ENCODE measurements at places on chromosomes 2 and 18. TPM values are rescaled to one million over a fixed set of nuclear protein-coding genes. Genes with fewer than 3 reads are reported as not detected.

DNA sequence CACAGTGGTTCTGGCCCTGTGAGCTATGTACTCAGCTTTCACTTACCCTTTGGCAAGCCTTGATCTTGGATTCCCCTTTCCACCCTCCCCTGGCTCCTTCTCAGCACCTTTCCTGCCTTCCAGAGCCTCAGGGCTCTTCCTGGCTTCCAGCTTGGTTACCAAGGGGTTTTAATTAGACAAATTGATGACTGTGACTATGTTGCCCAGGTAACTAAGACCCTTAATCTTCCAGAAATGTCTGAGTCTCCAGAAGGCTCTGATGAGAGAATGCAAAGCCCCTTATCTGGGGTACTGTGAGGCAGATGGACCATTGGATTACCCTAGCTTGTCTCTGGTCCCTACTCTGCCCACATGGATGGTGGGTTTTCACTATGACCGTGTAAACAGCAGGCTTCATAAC is 174.2 kb downstream of the LOXHD1 start:
- H3K36me3 ChIP-seq, result no peaks in the 10 kb centered on the region
- no peaks in the 10 kb centered on the region for H3K4me1 ChIP-seq
- H3K27ac ChIP-seq, result no peak overlapping the region
- H3K27me3 ChIP-seq, result no peaks in the 10 kb centered on the region
- no peak overlapping the region for H3K4me3 ChIP-seq

DNA sequence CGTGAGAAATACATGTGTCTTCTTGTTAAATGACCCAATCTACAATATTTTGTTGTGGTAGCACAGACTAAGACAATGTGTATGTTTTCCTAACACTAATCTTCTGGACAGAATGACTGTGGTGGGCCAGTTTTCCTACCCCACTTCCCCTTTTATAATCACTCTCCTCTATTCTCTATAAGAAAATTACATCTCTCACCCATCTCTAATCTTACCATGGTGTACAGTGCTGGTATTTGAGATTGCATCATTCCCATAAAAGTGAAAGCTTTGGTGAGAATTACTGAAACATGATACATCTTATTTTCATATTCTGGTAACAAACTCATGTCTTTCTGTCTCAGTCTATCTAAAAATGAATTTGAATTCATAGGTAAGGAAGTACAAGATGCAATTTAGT is 40.5 kb downstream of the CAVIN2 start:
- no peaks in the 10 kb centered on the region for H3K4me1 ChIP-seq
- no peak overlapping the region for H3K27ac ChIP-seq
- H3K36me3 ChIP-seq, result no peaks in the 10 kb centered on the region
- no peak overlapping the region for H3K4me3 ChIP-seq
- no peak for DNase-seq
- no peaks in the 10 kb centered on the region for H3K27me3 ChIP-seq

Gene PASK
- total RNA-seq, result 92.8 TPM

Gene EHBP1
- 23.1 TPM for total RNA-seq

DNA sequence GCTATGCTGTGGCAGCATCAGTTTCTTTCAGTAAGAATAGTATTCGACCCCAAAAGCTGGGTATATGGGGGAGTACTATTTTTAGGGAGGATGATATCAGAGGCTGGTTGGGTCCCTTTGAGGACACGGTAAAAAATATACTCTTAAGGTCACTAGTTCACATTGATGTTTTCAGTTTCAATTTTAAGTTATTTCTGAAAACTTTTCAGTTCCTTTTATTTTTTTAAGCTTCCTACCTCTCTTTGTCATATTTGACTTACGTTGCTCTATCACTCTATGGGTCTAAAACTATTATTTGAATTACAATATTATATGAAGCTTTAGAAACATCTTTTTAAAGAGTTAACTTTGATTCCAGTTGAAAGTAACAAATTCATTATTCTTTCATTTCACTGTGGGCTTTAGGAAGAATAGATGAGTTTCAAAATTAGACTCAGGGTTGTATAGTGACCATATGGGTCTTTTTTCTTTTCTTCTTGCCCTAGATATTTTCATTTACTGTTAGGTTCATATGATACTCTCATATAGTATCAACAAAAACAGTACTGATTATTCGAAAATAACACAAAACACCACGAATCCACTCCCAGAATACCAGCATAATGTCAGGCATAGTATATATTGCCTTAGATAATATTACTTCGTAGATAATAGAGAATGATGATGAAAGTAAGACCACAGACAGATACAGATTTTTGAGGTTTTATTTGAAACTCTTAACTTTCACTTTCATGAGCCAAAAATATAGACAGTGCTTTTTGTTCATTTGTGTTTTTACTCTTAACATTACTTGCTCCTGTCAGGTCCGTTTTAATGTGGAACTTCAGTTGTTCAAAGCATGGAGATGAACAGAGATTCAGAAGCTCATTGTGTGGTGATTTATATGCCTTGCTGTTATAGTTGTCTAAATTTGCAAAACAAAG is 9.8 kb downstream of the RMDN2 start:
- H3K27me3 ChIP-seq, result no peaks in the 10 kb centered on the region
- no peaks in the 10 kb centered on the region for H3K36me3 ChIP-seq
- no peak overlapping the region for H3K27ac ChIP-seq

Gene LIPG
- total RNA-seq, result not detected

GRCh38 chr18:13051159-13051558 is 60.0 kb downstream of the CEP192 start:
- DNase-seq, result no peak
- no peaks in the 10 kb centered on the region for H3K4me1 ChIP-seq
- no peaks in the 10 kb centered on the region for H3K27me3 ChIP-seq
- peaks cover 33% of the 10 kb centered on the region for H3K36me3 ChIP-seq
- no peak overlapping the region for H3K27ac ChIP-seq

GRCh38 chr2:7694076-7694985 is 777.1 kb downstream of the RNF144A start:
- H3K27ac ChIP-seq, result no peak overlapping the region
- no peaks in the 10 kb centered on the region for H3K27me3 ChIP-seq
- no peak for DNase-seq
- H3K4me3 ChIP-seq, result no peak overlapping the region
- no peaks in the 10 kb centered on the region for H3K4me1 ChIP-seq

Gene SLC19A3
- total RNA-seq, result not detected

Gene NEURL3
- 0.22 TPM for total RNA-seq

DNA sequence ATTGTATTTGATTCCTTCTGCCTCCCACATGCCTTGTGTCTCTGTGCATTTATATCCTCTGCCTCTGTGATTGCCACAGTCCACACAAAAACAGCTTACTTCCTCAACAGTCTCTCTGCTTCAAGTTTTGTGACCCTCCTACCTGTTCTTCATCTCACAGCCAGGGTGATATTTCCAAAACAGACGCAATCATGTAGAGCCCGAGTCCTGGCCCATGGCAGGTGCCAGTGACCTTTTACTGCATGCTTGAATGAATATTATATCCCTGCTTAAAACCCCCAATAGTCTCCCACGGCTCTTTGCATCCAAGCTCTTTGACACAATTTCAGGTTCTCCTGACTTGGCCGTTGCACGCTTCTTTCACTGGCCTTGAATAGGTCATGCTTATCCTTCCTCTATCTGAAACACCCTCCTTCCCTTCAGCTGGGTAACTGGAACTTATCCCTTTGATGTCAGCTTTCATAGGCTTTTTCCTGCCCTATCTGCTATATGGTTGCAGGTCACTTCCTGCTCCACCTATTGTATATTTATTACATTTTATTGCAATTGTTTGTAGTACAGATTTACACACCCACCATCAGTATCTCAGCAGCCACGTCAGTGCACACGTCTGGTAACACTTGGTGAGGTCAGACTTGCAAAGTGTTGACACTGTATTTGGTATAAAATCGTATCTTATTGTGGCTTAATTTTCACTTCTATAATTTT is 29.7 kb upstream of the IL1B start:
- H3K4me3 ChIP-seq, result no peak overlapping the region
- H3K36me3 ChIP-seq, result no peaks in the 10 kb centered on the region
- H3K4me1 ChIP-seq, result no peaks in the 10 kb centered on the region
- DNase-seq, result no peak

DNA sequence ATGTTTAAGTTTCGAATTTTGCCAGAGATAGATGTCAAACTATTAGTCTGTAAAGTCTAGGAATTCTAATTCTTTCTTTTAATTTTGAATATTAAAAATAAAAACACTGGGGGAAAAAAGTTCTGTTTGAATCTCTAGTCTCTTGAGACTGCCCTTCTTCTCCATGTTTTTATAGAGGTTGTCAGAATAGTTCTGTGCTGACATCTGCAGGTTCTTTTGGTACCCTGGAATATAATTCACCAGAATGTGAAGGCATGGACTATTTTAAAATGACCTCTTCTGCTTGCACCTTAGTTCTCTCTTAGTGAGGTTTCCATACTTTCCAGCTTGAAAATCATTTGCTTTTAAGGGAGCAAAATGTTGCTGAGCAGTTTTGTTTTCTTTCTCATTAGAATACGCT is 121.0 kb upstream of the MSTN start:
- no peaks in the 10 kb centered on the region for H3K27me3 ChIP-seq
- H3K4me1 ChIP-seq, result no peaks in the 10 kb centered on the region
- H3K36me3 ChIP-seq, result no peaks in the 10 kb centered on the region
- H3K4me3 ChIP-seq, result no peak overlapping the region
- DNase-seq, result no peak

DNA sequence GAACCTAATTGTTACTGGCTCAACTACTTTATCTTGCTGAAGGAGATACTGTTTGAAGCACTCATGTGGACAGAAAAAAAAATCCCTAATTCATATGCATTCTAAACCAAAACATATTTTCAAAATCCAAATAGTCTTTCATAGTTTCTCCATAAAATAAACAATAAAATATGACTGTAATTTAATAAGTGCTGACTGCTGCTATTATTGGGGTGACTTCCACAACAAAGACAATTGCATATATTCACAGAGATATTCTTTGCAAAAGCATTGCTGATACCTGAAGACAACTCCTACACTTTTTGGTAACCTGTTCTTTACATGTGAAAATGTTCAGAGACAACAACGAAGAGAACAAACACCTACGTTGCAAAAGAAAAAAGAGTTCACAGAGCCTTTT is 73.1 kb upstream of the RPE start:
- no peaks in the 10 kb centered on the region for H3K27me3 ChIP-seq
- H3K4me3 ChIP-seq, result no peak overlapping the region
- no peak for DNase-seq

- H3K27me3 ChIP-seq, result no peaks in the 10 kb centered on the region
- no peaks in the 10 kb centered on the region for H3K36me3 ChIP-seq
- no peak overlapping the region for H3K27ac ChIP-seq
- no peak for DNase-seq
- no peaks in the 10 kb centered on the region for H3K4me1 ChIP-seq
- no peak overlapping the region for H3K4me3 ChIP-seq
These were observed 580.4 kb upstream of the ZEB2 start for GRCh38 chr2:145100301-145100700.

DNA sequence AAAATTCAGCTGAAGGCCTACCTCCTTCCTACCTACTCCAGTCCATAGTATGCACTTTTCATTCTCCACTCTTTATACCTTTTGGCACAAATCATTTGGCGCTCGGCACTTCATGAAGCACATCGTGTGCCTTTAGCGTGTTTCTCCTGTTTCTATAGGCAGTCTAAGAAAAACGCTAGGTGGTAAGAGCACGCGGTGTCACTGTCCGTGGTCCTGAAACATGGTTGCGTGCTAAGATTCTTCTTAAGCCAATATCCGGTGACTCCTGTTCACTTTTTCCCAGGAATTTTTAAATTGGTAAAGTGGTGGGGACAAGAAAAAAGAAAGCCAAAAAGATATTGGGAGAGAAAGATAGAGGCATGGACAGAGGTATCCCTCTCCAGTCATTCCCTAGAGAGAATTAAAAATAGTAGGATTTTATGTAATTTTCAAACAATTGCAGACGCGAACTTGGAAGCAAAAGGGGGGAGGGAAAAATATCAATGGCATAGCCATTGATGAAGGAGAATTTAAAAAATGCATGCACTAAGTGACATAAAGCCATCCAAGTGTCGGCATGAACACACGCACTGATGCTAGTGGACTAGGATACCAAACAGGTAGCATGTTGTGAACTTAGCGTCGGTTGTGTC is 1.4 kb upstream of the CTNNA2 start:
- H3K36me3 ChIP-seq, result no peaks in the 10 kb centered on the region
- no peak for DNase-seq
- no peaks in the 10 kb centered on the region for H3K27me3 ChIP-seq
- H3K27ac ChIP-seq, result no peak overlapping the region
- no peaks in the 10 kb centered on the region for H3K4me1 ChIP-seq

DNA sequence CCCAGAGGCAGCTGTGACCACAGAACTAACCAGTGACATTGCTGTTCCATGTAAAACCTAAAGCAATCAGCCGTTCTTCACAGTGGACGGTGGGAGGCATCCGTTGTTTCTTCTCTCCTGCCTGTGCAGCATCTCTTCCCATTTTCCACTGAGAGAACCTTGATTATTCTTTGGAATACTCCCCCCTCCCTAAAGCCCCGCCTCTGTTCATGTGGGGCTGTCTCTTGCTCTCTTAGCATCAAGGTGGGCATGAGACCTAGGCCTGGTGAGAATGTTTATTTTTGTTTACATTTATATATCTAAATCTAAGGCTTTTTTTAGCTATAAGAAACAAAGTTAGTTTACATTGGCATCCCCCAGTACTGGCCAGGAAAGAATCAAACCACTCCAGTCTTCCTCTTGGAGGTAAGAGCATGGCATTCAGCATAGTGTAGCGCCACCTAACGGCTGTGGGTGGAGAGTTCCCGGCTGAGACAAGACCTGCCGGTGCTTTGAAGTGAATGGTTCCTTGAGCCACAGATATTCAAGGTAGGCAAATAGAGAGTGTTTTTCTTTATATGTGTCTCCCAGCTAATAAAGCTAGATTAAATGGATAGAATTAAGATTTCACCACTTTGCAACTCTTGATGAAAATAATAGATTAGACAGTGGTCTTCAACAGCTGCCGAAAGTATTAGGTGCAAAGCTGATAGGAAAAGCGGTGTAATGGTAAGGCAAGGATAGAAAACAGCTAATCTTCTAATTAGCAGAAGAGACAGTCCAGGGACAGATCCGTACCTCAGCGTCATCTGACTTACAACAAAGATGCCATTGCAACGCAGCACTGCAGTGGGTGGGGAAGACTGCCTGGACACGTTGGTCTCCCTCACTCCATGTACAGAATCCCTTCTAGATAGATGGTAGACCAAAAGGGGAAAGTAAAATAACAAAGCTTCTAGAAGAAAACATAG is 219.6 kb upstream of the RAB12 start:
- H3K36me3 ChIP-seq, result no peaks in the 10 kb centered on the region
- no peaks in the 10 kb centered on the region for H3K4me1 ChIP-seq
- H3K4me3 ChIP-seq, result no peak overlapping the region
- no peak overlapping the region for H3K27ac ChIP-seq

- no peaks in the 10 kb centered on the region for H3K4me1 ChIP-seq
- H3K36me3 ChIP-seq, result no peaks in the 10 kb centered on the region
- no peaks in the 10 kb centered on the region for H3K27me3 ChIP-seq
- no peak overlapping the region for H3K4me3 ChIP-seq
These were observed 72.9 kb downstream of the ZBTB7C start for GRCh38 chr18:48336332-48336731.

Gene MORN2
- total RNA-seq, result 12.5 TPM

- no peaks in the 10 kb centered on the region for H3K4me1 ChIP-seq
- H3K36me3 ChIP-seq, result peaks cover 5% of the 10 kb centered on the region
- no peak overlapping the region for H3K4me3 ChIP-seq
- DNase-seq, result no peak
- H3K27me3 ChIP-seq, result no peaks in the 10 kb centered on the region
- no peak overlapping the region for H3K27ac ChIP-seq
These were observed 102.1 kb downstream of the ATAD2B start for GRCh38 chr2:23824777-23825212.

Measured in CD8-positive, alpha-beta memory T cell (primary cell).